ENCODE measurements at places on chromosomes 5 and 9. TPM values are rescaled to one million over a fixed set of nuclear protein-coding genes. Genes with fewer than 3 reads are reported as not detected.
A peak's percentile ranks its signal among the peaks of the same experiment; 100 is the strongest.

Gene HARS2
- total RNA-seq = 38.6 TPM

Gene SLC6A3
- not detected for total RNA-seq

Gene APC
- total RNA-seq = 28.6 TPM

Gene BRINP1
- total RNA-seq = not detected

Gene PCDHA9
- total RNA-seq = not detected

Gene TPPP
- total RNA-seq = 0.28 TPM

Gene ZNF608
- total RNA-seq = 24.0 TPM

Gene TNC
- 17.6 TPM for total RNA-seq

Gene TBC1D9B
- total RNA-seq = 107 TPM

Gene C9orf153
- not detected for total RNA-seq

Gene IL5
- total RNA-seq = not detected

Gene PHF19
- total RNA-seq = 75.9 TPM

Gene SPINK1
- total RNA-seq = 1,916 TPM

Gene ARSI
- 0.65 TPM for total RNA-seq

Gene AP3B1
- 52.7 TPM for total RNA-seq

Gene SLC6A19
- total RNA-seq = 0.29 TPM

DNA sequence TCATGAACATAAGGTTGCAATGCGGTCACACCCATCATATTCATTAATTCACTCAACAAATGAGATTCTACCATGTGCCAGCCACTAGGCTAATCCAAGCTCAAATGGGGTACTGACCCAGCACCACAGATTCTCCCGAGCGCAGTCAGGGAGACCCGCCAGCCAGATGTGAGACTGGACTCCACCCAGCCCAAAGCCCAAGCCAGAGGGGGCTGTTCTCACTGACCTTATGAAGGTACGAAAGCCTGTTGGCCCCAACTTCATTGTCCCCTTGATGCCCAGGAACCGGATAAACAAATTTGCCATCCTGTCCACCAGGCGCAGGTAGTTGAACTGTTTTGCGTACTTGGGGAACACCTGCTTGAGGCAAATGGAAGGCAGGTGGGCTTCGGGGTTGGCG, 218.8 kb downstream of the DAB2IP start:
- DNase-seq = no peak

GRCh38 chr9:138052635-138053320, 175.2 kb downstream of the CACNA1B start:
- no peak for DNase-seq

GRCh38 chr9:132516911-132517310, 65.5 kb upstream of the BARHL1 start:
- DNase-seq = no peak

DNA sequence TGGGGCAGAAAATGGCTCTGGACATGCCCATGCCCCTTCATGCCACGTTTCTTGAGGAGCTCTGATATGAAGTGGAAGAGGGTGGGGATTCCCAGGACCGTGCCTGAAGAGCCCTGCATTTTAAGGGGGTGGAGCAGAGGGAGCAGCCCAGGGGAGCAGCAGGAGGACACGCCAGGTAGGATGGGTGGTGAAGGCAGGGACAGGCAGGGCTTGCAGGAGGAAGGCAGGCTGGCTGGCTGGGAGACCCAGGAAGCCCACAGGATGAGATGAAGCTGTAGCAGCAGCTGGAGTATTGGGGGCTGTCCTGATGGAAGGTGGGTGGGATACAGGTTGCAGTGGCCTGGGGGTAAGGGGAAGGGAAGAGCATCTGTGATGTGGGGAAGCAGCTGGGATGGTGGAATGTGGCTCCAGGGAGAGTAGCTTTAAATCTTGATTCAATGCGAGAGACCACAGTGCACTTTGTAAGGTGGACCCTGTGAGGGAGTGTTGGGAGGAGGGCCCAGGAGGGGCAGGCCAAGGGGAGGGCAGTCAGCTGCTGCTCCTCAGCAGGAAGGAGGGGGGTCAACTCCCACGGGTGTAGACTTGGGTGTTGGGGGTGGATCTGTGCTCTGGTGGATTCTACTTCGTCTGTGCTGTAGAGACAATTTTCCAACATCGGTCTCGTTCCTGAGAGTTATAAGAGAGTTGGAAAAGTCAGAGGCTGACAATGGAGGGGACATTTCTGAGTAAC, 242.6 kb upstream of the IRX4 start:
- DNase-seq = no peak

DNA sequence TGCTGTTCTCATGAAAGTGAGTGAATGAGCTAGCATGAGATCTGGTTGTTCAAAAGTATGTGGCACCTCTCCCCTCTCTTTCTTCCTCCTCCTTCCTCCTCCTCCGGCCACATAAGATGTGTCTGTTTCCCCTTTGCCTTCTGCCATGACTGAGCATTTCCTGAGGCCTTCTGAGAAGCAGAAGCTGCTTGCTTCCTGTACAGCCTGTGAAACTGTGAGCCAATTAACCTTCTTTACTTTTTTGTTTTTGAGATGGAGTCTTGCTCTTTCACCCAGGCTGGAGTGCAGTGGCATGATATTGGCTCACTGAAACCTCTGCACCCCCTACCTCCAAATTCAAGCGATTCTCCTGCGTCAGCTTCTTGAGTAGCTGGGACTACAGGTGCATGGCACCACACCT, 6.1 kb downstream of the S100Z start:
- no peak for DNase-seq

DNA sequence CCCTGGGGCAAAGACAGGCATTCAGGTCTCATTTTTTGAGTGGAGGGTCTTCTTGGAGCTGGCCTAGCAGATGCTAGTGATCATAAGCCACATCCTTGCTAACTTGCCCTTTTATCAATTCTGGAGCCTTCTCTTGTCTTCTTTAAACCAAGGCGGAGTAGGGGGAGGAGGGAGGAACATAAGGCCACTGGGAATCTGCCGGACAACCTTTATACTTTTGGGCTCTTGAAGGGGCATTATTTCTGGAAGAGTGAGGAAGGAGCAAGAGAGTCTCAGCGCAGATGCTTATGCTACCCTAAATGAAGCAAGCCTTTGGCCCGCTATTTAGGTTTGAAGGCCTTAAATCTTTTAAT, 2.0 kb downstream of the TMEFF1 start:
- DNase-seq = no peak

- no peak for DNase-seq
These were observed 261.6 kb downstream of the PLK2 start for GRCh38 chr5:58198330-58198729.

GRCh38 chr5:157857816-157858526, 974 bp downstream of the CLINT1 start:
- no peak for DNase-seq

GRCh38 chr9:87537625-87538024, 40.0 kb downstream of the DAPK1 start:
- no peak for DNase-seq

DNA sequence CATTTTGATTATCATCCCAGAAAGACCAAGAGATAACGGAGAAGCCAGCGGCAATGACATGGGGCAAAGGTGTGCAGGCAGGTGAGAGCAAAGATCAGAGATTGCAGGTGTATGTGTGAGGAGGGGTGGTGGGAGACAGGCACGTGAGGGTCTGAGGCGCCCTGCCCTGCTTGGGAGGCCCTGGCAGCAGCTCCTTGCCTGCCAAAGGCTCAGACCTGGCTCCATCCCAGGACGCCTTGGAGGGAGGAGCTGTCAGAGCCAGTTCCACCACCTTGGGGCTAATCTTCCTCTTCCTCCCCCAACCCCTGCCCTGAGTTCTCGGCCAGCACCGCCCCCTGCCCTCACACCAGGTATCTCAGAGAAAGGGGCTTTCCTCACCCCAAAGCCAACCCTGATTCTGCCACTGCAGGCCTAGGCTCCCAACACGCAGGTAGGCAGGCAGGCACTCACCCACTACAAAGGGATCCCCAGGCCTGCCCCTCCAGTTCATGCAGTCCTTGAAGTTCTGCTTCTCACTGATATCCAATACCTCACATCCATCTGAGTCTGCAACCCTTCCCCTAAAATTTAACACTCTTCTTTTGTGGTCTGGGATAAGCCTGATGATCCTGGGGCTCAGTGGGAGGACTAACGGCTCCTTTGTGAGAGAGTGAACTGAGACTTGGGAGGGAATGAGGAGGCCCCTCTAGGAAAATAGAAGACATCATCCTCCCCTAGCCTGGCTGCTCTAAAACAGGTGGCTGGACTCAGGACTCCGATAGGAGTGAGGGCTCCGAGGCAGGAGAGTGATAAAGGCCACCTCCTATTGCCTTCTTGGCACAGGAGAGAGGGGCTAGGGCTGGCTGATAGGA, 1.8 kb downstream of the AQP3 start:
- DNase-seq = peak; percentile 81

GRCh38 chr5:127958421-127959011, 125.0 kb upstream of the SLC12A2 start:
- peak; percentile 55 for DNase-seq

GRCh38 chr5:172383191-172383802, 71.0 kb downstream of the SH3PXD2B start:
- DNase-seq = peak; percentile 65

- no peak for DNase-seq
These were observed 116.9 kb upstream of the KLF9 start for GRCh38 chr9:70531311-70531710.

DNA sequence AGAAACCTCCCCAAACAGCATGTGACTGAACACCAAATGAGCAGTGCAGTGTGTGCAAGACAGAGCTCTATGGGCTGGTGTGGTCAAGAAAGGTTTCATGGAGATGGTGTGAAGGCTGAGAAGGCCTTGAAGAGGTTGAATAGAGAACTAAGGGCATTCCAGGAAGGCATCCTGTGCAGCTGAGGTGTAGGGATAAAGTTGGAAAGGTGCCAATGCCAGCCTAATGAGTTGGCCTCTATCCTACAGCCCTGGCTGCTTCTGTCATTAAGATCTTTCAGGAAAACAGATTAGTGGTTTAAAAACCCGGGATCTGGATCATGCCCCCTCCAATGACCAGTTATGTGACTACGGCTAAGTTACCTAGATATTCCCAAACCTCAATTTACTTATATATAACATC, 4.0 kb downstream of the HDAC3 start:
- DNase-seq = no peak

DNA sequence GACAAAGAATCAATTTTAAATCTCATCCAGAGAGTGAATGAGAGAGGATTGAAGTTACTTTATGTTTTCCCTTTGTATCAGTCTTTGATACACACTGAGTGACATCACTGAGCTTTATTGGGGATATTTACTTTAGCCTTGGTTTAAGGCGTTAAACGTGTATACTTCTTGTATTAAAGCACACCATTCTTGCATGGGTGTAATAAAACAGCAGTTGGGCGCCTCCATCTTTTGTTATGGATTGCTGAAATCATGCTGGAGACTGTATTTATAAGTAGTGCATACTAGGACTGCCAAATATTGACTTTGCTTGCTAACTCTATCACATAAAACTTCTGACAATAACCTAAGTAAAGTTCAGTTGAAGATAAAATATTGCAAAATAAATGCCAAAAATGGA, 1755.8 kb upstream of the WWC1 start:
- no peak for DNase-seq

- DNase-seq = no peak
These were observed 43.1 kb upstream of the NAA35 start for GRCh38 chr9:85897848-85898247.

DNA sequence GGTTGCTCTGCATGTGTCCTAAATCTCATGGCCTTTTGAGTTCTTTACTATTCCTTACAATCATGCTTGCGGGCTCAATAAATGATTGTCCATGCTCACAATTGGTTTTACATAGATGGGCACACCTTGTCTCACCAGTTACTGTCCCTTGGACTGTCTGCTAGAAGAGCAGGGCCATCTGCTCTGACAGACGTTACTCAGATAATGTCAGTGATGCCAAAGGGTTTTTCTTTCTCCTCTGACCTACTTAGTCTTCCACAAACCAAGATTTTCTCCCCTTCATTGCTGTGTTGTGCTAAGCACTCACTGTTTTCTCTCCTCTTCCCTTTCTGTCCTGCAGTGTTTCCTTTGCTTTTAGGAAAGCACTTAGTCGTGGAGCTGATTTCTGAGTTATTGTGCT, 562.3 kb downstream of the KIF4B start:
- DNase-seq = no peak

GRCh38 chr9:124500796-124501611, 6.2 kb downstream of the NR5A1 start:
- DNase-seq = no peak

GRCh38 chr5:158529454-158529853, 570.3 kb downstream of the EBF1 start:
- no peak for DNase-seq

DNA sequence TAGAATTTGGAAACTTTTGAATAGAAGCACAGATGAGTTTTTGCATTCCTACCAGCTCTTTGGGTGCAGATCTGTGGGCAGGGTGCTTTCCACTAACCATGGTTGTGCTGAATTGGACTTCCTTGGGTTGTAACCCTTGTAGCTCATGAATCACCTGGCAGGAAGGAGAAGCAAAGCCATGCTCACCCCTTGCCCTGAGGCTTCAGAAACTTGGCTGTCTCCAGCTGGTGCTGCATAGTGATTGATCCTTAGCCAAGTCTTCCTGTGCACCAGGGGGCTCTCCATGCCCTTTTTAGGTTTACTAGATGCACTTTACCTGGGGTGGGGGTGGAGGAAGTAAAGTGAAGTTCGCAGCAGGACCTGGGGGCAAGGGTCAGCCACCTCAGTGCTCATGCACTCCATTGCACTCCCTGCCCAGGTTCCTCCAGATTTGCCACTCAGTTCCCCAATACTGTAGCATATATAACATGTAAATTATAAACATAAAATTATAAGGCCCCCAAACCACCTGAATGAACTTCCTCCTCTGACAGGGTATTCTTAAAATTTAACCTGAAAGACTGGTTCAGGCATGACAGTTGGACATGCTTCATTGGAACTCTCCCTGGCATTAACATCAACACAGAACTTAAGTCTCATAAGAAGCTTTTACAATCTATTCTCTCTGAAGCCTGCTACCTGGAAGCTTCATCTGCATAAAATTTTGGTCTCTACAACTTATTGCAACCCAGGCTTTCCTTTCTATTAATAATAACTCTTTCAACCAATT, 25.8 kb upstream of the IFNA14 start:
- DNase-seq = no peak

DNA sequence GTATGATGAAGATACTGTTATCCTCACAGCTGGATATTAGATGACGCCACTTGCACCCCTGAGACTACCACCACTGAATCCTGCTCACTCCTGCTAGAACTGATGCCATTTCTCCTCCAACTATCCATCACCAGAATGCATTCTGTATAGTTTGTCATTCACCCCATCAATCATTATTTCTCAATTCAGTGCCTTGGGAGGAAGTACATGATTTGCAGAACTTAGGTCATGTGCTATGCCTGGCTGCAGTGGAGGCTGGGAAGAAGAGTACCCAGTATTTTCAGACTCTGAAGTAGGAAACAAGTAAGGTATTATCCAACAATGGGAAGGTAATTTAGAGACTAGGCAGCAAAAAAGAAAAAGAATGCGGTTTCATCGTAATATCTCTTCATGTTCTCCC, 26.2 kb upstream of the HSD17B4 start:
- DNase-seq = no peak

GRCh38 chr9:88460587-88461332, 72.5 kb downstream of the SPIN1 start:
- no peak for DNase-seq

GRCh38 chr5:132467287-132467984, 23.1 kb downstream of the IRF1 start:
- no peak for DNase-seq

DNA sequence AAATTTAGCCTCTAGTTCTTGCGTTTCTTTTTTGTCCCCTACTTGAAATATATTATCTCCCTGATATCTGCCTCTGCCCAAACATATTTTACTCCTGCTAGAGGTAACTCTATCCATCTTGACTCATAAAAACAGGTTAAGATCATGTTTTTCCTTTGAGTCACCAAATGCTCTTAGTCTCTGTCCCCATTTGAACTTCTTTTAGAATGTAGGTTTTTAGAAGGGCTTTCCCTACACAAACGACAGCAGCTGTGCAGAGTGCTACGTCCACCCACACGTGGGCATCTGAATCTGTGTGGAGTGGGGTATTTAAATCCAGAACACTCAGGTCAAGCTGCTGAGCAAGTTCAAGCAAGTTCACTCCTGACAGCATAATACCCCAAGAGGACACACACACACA, 2.2 kb downstream of the HSD17B3 start:
- DNase-seq = no peak
